ENCODE measurements at places on chromosomes 7 and 10. TPM values are rescaled to one million over a fixed set of nuclear protein-coding genes. Genes with fewer than 3 reads are reported as not detected.

DNA sequence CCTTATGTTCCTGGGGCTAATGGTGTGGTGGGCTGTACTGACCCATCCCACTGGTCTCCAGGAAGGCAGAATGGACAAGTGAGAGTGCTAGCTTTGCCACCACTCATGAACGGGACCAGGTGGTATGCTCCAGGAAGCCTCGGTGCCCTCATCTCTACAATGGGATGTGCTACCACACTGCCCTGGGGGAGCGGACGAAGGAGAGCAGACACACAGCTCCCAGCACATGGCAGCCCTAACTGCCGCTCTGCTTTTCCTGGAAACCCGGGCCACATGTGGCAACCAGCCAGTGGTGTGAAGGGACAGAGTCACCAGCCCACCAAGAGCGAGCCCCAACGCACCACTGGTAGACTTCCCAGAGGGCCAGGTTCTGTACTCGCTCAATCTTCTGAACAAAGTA, 35.8 kb downstream of the PARP12 start:
- DNase-seq: no peak

Gene TMEM270
- total RNA-seq: not detected

Gene UBE2D4
- 5.1 TPM for total RNA-seq

Gene LEP
- total RNA-seq: not detected

Gene VWA2
- 0.05 TPM for total RNA-seq

Gene ZNF488
- not detected for total RNA-seq

- DNase-seq: no peak
Observed at GRCh38 chr10:48444266-48444665, 137.8 kb downstream of the MAPK8 start.

DNA sequence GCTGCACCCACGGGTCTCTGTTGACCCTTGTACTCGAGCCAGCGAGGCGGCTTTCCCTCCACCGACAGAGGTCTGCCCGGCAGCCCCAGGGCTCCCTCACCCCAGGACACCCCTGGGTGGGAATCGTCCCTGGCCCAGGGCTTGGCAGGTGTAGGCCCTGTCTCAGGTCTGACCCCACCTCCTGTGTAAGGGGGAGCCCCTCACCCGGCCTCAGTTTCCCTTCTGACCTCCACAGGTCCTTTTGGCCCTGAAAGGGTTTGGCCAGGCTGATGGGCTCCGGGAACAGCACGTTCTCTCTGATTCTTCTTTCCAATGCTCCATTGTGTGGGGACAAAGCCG, 25.0 kb upstream of the ELFN1 start:
- no peak for DNase-seq

Gene NEBL
- 1.3 TPM for total RNA-seq

Gene NUTM2D
- 1.8 TPM for total RNA-seq

DNA sequence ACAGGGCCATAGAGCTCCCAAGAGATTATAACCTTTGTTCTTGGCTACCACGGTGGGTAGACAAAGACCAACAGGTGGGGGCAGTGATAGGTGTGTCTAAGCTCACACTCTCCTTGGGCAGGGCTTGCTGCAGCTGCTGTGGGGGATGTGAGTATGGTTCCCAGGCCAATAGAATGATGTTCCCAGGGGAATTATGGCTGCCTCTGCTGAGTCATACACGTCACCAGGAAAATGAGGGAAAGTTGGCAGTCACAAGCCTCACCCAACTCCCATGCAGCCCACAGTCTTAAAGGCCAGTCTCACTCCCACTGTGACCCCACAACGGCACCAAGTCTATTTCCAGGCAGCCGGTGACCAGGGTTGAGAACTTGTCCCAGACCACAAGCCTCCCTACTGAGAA, 453.4 kb upstream of the PODXL start:
- DNase-seq: no peak

DNA sequence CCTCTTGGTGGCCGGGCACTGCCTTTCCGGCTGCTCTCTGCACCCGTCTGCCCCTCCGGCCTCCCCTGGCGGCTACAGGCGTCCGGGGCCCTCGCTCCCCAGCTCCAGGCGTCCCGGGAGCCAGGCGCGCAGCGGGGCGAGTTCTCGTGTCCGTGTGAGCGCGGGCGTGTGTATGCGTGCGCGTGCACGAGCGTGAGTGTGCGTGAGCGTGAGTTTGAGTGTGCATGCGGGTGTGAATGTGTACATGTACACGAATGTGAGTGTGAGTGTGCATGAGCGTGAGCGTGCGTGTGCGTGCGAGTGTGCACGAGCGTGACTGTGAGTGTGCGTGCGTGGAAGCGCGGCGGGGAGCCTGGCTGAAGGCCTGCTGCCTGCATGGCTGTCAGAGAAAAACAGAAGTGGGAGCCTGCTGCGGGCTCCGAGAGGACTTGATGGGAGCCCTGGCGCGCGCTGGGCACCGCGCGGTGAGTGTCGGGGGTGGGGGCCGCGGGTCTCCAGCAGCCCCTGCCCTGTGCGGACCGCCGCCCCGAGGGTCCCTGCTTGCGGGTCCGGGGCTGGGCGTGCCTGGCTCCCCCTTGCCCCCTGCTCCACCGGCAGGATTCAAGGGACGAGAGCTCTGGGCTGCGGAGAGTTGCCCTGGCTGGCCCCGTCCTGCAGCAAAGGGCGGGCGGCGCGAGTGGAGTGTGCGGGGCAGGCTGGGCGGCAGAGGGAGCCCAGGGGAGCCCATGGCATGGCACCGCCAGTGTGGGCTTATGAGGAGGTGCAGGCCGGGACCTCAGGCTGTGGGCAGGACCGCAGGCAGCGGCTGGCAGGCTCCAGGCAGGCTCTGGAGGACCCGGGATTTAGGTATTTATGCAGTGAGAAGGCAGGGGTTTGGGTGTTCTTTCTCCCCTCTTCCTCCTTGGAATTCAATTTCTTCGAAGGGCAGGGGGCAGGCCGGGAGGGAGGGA, 75.8 kb upstream of the EN2 start:
- DNase-seq: no peak

DNA sequence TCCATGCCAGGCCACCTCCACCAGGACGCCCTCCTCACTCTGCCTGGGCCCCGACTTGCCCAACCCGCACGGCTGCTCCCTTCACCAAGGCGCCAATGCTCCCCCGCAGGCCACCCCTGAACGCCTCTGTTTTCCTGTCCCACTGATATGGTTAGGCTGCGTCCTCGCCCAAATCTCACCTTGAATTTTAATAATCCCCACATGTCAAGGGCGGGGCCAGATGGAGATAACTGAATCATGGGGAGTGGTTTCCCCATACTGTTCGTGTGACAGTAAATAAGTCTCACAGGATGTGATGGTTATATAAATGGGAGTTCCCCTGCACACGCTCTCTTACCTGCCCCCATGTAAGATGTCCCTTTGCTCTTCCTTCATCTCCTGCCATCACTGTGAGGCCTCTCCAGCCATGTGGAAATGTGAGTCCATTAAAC, 29.8 kb downstream of the RSU1 start:
- DNase-seq: no peak

- DNase-seq: no peak
Observed at GRCh38 chr7:140541513-140542227, 62.4 kb upstream of the MKRN1 start.

DNA sequence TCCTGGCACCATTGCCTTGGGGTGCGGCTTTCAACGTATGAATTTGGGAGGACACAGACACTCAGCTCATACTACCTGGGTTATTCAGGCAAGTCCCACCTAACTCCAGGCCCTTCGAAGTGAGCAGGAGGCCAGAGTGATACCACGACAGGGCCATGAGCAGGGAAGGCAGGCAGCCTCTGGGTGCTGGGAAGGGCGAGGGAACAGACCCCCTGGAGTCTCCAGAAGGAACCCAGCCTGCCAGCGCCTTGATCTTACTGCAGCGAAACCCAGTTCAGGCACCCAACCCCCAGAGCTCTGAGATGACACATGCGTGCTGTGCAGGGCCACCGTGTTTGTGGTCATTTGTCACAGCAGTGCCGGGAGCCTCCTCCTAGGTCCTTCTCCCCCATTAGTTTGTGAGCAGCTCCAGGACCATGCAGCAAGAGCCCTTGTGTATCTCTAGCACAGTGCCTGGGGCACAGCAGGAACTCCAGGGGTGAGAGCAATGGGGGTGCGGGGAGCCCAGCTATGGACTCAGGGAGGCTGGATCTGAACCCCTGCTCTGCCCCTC, 7.7 kb upstream of the INSIG1 start:
- DNase-seq: no peak

- DNase-seq: no peak
Observed at GRCh38 chr10:111126077-111126476, 49.2 kb downstream of the ADRA2A start.

GRCh38 chr10:456486-456885, 233.0 kb downstream of the DIP2C start:
- no peak for DNase-seq

DNA sequence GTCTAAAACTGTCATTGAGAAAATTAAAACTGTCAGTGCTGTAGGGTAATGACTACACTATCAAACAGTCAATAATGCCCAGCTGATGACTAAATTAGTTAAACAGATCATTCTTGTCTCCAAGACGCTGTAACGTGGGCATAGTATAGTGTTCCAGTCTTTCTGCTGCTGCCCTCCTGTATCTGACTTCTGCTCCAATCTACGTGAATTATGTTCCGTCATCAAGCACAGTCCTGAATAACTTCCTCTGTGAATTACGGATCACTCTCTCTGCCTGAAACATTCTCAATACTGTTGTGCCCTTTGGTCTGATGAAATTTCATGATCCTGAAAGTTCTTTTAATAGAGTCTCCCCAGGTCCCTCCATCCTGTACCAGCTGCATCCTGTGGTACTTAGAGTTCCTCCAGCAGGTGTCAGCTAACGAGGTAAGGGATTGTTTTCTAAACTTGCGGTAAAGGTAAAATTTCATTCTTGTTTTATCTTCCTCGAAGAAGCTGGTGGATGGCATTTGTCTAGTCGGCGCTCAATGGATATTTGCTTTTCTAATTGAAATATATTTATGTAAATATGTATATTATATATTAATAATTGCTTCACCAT, 393.5 kb upstream of the ADARB2 start:
- no peak for DNase-seq

DNA sequence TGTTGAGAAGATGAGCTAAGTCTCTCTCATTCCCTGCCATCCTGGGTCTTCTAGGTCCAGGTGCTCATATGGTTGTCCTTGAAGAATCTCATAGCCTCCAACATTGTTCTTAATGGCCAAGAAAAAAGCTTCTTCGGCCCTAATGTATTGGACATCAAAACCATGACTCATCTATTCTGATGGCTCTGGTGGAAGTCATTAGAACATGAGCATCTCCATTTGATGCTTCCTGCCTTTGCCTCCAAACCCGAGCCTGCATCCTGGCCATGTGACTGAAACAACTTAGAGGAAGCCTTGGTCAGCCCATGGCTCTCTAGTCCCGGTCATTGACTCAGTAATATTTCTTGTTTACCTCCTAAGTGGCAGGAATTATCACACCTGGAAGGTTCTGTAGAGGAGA, 264.1 kb upstream of the FZD8 start:
- no peak for DNase-seq

GRCh38 chr7:101688183-101688831, 59.2 kb upstream of the MYL10 start:
- peak; percentile 86 for DNase-seq

Gene STRIP2
- 0.50 TPM for total RNA-seq

DNA sequence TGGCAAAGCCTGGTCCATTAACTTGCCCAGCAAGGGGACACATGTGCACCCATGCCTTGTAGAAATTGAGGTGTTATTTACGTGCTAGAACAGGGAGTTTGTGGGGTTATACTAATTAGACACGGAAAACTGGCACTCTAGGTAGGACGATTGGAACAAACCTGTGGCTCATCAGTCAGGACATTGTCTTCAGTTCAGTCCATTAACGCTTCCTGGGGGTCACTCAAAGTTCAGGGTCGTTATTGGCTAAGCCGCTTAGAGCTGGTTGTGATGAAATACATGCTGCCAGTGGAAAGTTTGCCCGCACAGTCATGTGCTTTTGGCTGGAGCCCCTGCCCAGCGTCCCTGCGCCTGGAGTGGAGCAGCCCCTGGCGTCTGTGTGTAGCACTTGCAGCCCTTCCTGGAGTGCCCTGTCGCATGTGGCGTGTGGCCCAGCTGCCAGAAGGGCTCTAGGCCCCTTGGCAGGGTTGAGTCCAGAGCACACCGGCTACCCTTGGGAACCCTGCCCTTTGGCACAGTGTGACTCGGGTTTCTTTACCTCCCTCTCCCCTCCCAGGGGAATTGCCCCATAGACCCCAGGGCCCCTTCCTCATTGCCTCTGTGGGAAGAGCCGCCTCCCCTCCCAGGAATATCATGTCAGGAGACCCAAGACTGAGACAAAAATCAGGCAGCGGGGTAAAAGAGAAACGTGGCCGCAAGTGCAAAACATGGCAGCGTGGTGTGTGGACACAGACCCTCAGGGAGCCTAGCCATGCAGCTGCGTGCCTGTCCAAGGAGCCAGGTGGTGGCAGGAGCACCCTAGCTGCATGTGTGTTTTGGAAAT, 9.8 kb downstream of the ZNF775 start:
- DNase-seq: peak; percentile 68

Gene C10orf62
- total RNA-seq: 0.56 TPM

Gene WAPL
- 37.9 TPM for total RNA-seq

DNA sequence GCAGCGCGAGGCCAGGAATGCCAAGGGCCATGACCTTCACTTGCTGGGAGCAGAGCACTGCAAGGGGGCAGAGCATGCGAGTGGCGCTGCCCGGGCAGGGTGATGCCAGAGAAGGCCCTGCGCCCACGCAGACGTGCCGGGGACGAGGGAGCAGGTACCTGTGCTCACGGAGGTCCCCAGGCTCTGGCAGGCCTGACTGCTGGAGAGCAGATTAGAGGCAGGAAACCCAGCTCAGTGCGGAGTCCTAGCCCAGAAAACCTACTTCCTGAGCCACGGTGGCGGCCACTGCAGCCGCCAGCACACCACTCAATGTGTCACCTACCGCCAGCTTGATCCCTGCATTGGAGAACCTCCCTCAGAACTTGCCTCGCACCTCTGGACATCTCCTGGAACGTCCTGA, 148.4 kb downstream of the MAD1L1 start:
- no peak for DNase-seq

Gene THNSL1
- 8.0 TPM for total RNA-seq

DNA sequence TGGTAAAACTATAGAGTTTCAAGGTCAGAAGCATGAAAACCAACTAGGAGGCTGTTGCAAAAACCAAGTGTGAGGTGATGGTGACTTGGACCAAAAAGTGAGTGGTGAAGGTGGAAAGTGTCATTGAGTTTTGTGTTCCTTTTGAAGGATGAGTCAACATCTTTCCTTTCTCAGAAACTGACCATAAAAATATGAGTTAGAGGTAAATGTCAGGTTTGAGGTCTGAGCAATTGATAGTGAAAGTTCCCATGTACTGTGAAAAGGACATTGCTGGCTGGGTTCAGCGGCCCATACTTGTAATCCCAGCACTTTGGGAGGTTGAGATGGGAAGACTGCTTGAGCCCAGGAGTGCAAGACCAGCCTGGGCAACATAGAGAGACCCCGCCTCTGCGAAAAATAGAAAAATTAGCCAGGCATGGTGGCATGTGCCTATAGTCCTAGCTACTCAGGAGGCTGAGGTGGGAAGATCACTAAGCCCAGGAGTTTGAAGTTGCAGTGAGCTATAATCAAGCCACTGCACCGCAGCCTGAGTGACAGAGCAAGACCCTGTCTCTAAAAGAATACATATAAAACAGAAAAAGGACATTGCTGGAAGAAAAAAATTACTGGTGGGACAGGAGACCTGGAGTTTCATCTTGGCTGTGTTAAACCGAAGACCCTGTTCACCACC, 89.3 kb upstream of the ARID5B start:
- no peak for DNase-seq

Gene HTR5A
- not detected for total RNA-seq

Gene ZNF736
- total RNA-seq: 9.5 TPM

GRCh38 chr7:25994433-25994994, 157.5 kb upstream of the NFE2L3 start:
- DNase-seq: no peak

Gene CACNA2D1
- 2.3 TPM for total RNA-seq

Gene CFAP70
- 2.3 TPM for total RNA-seq

Gene MMD2
- total RNA-seq: not detected
